Aortic smooth muscle cell (primary cell): ENCODE measurements at places on chromosomes 7 and 10. TPM values are rescaled to one million over a fixed set of nuclear protein-coding genes. Genes with fewer than 3 reads are reported as not detected.

Gene GIMAP2
- total RNA-seq = 0.68 and 1.6 TPM in 2 replicates

Gene CC2D2B
- total RNA-seq = 0.06 and 0.13 TPM in 2 replicates

Gene HDAC9
- 21.5 and 83.2 TPM in 2 replicates for total RNA-seq

Gene TFEC
- 0.13 and 0.19 TPM in 2 replicates for total RNA-seq

Gene HABP2
- not detected in 2 replicates for total RNA-seq
